ENCODE measurements at places on chromosomes 4 and X. TPM values are rescaled to one million over a fixed set of nuclear protein-coding genes. Genes with fewer than 3 reads are reported as not detected.

TRIM60 gene
- not detected for total RNA-seq

SPACA5 gene
- not detected for total RNA-seq

OPRPN gene
- not detected for total RNA-seq

MUC7 gene
- total RNA-seq = not detected

NHSL2 gene
- 0.80 TPM for total RNA-seq

CENPVL1 gene
- 0.24 TPM for total RNA-seq

PCDH18 gene
- total RNA-seq = 9.9 TPM

CXCL6 gene
- total RNA-seq = 0.85 TPM

HSD17B10 gene
- total RNA-seq = 92.6 TPM

GUCY1A1 gene
- 16.6 TPM for total RNA-seq

HDX gene
- 0.94 TPM for total RNA-seq

CHRDL1 gene
- 3.3 TPM for total RNA-seq

- no peak for DNase-seq
These were observed 57.2 kb downstream of the FBXW7 start for GRCh38 chr4:152478461-152479237.

DNA sequence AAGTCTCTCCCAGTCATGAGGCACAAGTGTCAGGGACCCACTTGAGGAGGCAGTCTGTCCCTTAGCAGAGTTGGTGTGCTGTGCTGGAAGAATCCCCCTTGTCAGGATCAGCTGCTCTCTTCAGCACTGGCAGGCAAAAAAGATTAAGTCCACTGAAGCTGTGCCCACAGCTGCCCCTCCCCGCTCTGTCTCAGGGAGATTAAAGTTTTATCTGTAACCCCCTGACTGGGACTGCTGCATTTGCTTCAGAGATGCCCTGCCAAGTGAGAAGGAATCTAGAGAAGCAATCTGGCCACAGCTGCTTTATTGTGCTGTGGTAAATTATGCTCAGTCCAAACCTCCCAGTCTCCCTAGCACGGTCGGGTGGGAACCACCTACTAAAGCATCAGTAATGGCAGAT is 37.4 kb upstream of the HEPH start:
- no peak for DNase-seq

GRCh38 chr4:47525154-47525819 is 40.2 kb downstream of the ATP10D start:
- no peak for DNase-seq

GRCh38 chr4:86670298-86670697 is 76.2 kb downstream of the PTPN13 start:
- DNase-seq = no peak

- peak; percentile 18 for DNase-seq
These were observed 124.7 kb upstream of the CPEB2 start for GRCh38 chr4:14877246-14878225.

DNA sequence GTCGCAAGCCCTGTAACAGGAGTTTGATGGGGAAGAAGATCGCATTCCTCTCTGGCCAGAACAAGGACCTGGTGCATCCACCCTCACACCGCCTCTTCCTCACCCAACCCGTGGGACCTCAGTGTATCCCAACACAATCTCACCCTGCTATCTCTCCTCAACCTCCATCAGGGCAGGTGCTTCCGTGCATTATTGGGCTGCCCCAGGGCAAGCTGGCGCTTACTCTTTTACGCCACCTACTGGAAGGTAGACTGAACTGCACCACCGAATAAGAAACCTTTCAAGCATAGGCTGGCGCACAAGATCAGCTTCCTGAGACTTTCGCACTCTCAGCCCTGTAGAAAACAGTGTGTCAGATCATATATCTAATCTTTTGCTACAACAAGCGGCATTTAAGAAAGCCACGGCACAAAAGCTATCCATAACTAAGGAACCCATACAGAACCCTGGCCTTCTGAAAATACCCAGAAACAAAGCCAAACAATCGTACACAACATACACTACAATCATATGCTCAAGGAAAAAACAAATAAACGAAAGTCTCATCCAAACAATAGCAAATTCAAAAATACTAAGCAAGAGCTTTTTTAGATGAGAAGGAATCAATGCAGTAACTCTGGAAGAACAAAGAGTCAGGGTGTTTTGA is 209.3 kb downstream of the UGT8 start:
- peak; percentile 58 for DNase-seq

DNA sequence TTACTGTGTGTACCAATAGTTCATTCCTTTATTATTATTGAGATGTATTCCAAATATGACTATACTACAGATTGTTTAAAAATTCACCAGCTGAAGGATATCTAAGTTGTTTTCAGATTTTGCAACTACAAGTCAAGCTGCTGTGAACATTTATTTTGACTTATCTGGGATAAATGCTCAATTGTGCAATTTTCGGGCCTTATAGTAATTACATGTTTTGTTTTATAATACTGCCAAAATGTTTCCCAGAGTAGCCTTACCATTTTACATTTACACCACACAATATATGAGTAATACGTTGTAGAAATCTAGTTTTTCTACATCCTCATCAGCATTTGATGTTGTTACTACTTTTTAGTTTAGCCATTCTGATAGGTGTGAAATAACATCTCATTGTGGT is 179.6 kb downstream of the ANTXR2 start:
- DNase-seq = no peak

DNA sequence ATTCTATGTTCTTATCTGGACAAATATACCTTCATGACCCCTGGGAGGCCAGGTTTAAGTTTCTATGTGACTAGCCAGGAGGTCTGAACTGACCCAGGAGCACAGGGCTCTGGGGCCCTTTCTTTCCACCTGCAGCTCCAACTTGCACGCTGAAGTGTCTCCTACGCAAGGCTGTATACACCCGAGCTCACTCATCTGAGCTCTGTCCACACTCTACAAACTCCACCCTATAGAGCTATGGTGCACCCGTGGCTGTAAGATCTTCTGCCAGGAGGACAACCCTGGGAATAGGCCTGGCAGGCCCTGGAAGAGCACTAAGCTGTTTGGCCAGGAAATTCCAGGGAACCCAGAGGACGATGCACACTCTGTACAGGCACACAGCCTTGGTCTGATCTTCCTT is 60.6 kb upstream of the ATOH1 start:
- no peak for DNase-seq

GRCh38 chrX:85375333-85375738 is 4.1 kb downstream of the POF1B start:
- no peak for DNase-seq

GRCh38 chrX:133412246-133412645 is 3.0 kb downstream of the GPC4 start:
- DNase-seq = no peak

- no peak for DNase-seq
These were observed 72.6 kb upstream of the SLC4A4 start for GRCh38 chr4:71266090-71266794.

DNA sequence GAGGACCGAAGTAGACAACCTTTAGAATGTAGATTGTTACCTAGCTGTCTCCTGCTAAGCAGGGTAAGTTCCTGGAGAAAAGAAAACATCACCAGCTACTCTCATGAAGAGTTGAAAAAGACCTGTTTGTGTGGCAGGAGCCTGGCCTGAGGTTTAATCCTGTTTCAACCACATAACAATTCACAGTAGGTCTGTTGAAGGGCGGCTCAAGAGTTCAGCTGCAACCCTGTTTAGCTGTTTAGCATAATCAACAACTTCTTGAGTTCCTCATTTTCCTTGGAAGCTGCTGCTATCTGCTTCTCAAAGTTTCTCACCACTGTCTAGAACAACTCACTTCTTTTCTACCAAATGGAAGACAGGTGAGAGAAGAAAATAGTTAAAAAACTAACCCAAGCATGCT is 170.4 kb upstream of the TET2 start:
- no peak for DNase-seq

DNA sequence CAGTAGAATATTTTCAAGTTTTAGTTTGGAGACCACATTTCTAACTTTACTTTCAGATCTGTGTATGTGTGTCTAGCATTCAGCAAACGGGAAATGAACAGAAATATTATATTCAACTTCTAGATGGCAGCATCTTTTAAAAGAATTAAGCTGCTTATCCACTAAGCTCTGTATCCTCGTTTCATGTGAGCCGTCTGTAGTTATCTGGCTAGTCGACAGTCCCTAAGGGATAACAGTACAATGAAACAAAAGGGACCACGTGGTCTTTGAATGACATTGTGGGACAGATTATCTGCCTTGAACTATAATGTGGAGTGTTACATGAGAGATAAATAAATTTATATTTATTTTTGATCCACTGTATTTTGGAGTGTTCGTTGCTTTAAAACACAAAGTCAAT is 35.8 kb upstream of the PRSS12 start:
- DNase-seq = no peak

DNA sequence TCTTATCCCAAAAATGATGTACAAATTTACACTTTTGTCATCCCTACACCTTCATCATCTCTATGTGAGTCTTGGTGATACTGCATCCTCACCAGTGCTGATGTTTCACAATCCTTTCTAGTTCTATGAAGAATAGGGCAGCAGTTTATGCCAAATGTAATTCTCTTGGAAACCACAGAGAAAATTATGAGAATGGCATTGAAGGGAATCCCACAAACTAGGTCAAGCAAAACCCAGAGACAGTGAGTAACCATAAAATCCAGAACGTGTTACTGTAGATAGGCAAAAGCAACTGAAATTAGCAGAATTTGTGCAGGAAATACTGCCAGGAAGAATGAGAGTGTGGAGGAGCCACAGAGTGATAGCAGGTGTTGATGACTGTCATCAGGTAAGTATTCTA is 24.5 kb downstream of the IL15 start:
- no peak for DNase-seq

- DNase-seq = no peak
These were observed 7.9 kb downstream of the RHOH start for GRCh38 chr4:40204507-40205258.

GRCh38 chrX:30283456-30284200 is 25.6 kb downstream of the NR0B1 start:
- no peak for DNase-seq

GRCh38 chr4:178450614-178451013 is 1008.4 kb upstream of the AGA start:
- no peak for DNase-seq

GRCh38 chr4:123787512-123788080 is 391.0 kb downstream of the SPRY1 start:
- no peak for DNase-seq
